Stimulated activated CD8-positive, alpha-beta memory T cell treated with anti-CD3 and anti-CD28 coated beads, Interleukin-15, amount 100 ng/mL, for 24 hours (primary cell): ENCODE measurements at places on chromosomes 3 and 15.

DNA sequence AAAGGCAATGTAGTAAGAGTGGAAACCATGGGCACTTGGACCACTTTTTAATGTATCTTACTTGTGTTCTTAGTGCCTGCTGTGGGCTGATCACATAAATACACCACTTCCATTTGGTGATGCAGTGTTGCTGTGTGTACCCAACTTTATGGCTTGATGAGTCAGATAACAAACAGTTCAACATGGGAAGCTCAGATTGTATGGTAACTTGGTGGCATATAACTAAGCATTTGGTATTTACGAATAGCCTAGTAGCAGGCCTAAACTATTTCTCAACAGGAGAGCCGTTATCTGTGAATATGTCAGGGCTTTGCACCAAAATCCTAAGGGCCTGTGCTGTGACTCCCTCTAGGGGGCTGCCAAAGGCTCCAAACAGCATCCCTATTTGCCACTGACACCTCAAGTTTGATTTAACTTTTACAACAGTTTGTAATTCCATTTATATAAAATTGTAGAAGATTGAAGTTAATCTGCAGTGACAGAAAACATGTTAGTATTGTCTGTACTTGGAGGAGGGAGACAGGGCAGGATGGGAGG, 640.4 kb upstream of the CADM2 start:
- DNase-seq, result no peak

- DNase-seq, result no peak
These were observed 218.8 kb downstream of the VPS13C start for GRCh38 chr15:61841466-61841865.

DNA sequence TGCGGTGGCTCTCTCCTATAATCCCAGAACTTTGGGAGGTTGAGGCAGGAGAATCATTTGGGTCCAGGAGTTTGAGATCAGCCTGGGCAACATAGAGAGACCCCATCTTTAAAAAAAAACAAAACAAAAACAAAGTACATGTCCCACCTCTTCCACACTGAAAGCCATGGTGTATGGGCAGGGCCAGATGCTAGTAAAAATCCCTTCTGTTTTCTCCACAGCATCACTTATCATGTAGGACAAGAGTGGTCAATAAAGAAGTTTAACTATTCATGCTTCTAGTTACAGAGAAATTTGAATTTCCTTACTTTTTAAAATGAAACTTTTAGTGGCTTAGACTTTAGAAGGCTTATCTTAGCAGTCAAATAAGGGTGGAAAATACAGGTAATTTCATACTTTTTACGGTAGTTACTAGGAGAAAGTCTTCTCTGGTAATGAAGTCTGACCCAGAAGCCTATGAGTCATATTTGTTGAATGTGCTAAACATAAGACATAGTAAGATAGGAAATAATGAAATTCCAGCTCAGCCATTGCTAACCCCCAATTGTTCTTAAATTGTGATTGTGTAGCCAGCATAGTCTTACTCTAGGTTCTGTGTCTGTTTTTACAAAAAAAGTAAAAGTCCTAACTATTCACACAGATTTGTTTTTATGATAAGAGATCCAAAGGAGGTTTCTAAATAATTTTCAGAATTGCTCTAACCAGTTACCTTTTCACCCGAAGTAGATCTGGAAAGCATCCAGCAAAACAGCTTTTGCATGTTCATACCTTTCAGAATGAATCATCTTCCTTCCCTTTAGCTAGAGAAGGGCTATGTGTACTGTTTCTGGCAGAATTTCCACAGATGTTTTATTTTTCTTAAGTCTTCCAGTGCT, 16.4 kb upstream of the ZNF609 start:
- DNase-seq, result no peak

GRCh38 chr15:40282147-40282868, 556 bp downstream of the ANKRD63 start:
- DNase-seq, result no peak

- no peak for DNase-seq
These were observed 14.0 kb downstream of the ETV5 start for GRCh38 chr3:186094696-186095425.

GRCh38 chr3:12197475-12197874, 38.8 kb upstream of the TIMP4 start:
- no peak for DNase-seq

DNA sequence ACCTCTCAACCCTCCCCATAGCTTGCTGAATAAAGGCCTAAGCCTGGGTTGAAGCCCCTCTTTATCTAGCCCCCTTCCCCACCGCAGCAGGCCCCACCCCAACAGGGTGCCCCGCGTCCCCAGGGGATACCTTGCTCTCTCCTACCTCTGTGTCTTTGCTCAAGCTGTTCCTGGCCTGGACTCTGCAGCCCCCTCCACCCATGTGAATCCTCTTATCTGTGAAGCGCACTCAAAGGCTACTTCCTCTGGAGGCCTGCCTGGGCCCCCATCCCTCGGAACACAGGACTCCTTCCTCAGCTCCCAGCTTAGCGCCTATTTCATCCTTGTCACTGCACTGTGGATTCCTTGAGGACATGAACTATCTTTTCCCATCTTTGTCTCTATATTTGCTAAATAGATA, 61.4 kb upstream of the HERC1 start:
- no peak for DNase-seq

GRCh38 chr3:154932633-154933032, 147.5 kb upstream of the MME start:
- no peak for DNase-seq

GRCh38 chr15:50289749-50290148, 24.2 kb upstream of the HDC start:
- no peak for DNase-seq

- DNase-seq, result no peak
These were observed 361.0 kb upstream of the NECTIN3 start for GRCh38 chr3:110710603-110711002.

GRCh38 chr3:193499136-193499770, 55.4 kb downstream of the ATP13A4 start:
- no peak for DNase-seq
